Placental epithelial cell (primary cell): ENCODE measurements at places on chromosomes 11 and 22. TPM values are rescaled to one million over a fixed set of nuclear protein-coding genes. Genes with fewer than 3 reads are reported as not detected.

Gene MUC6
- total RNA-seq: not detected in 2 replicates

Gene LRRC75B
- 6.7 and 8.2 TPM in 2 replicates for total RNA-seq

Gene TMX2
- 49.9 and 57.9 TPM in 2 replicates for total RNA-seq

Gene TEX54
- not detected in 2 replicates for total RNA-seq

Gene ELF5
- not detected in 2 replicates for total RNA-seq

Gene BATF2
- not detected in 2 replicates for total RNA-seq

Gene FDXACB1
- 2.2 and 3.1 TPM in 2 replicates for total RNA-seq

Gene MTMR2
- total RNA-seq: 17.3 and 35.0 TPM in 2 replicates

Gene CLDN5
- total RNA-seq: not detected in 2 replicates

Gene CCDC157
- 3.5 and 8.0 TPM in 2 replicates for total RNA-seq

Gene CDKN1C
- total RNA-seq: 139 and 259 TPM in 2 replicates

Gene ACCSL
- total RNA-seq: not detected in 2 replicates

Gene MYEOV
- not detected in 2 replicates for total RNA-seq

Gene OR51I1
- not detected in 2 replicates for total RNA-seq

Gene CDPF1
- total RNA-seq: 12.7 and 14.5 TPM in 2 replicates

Gene SLCO2B1
- total RNA-seq: under 0.01 TPM in 1 of 2 replicates, not detected in the other

Gene P2RY2
- 9.0 and 16.3 TPM in 2 replicates for total RNA-seq

Gene AKIP1
- total RNA-seq: 35.7 and 42.6 TPM in 2 replicates

Gene LTO1
- total RNA-seq: 17.3 and 19.4 TPM in 2 replicates

Gene OR2AG2
- 0.11 and 0.39 TPM in 2 replicates for total RNA-seq

Gene FGF4
- total RNA-seq: not detected in 2 replicates

Gene PYGM
- 0.22 and 0.39 TPM in 2 replicates for total RNA-seq

Gene XKR3
- not detected in 2 replicates for total RNA-seq

Gene PNPLA3
- total RNA-seq: 0.39 and 0.98 TPM in 2 replicates

Gene CHRDL2
- not detected in 2 replicates for total RNA-seq

Gene IL18
- total RNA-seq: 1.1 and 1.6 TPM in 2 replicates

Gene NNMT
- total RNA-seq: 3.1 and 4.0 TPM in 2 replicates

Gene CARD10
- 16.5 TPM in 2 replicates for total RNA-seq

Gene BSCL2
- total RNA-seq: 72.6 and 84.4 TPM in 2 replicates

Gene DENND5A
- 79.4 and 112 TPM in 2 replicates for total RNA-seq

Gene SGSM1
- total RNA-seq: 0.65 and 1.2 TPM in 2 replicates

Gene DTX4
- 9.0 and 16.1 TPM in 2 replicates for total RNA-seq

Gene KCNK4
- under 0.01 TPM in 1 of 2 replicates, not detected in the other for total RNA-seq

Gene POU2AF2
- total RNA-seq: not detected in 2 replicates

Gene RAB3IL1
- 0.79 TPM in 1 of 2 replicates, not detected in the other for total RNA-seq

Gene ACR
- not detected in 2 replicates for total RNA-seq

Gene FBLN1
- total RNA-seq: 91.5 and 121 TPM in 2 replicates

Gene BTG4
- 0.22 and 0.39 TPM in 2 replicates for total RNA-seq

Gene KIF18A
- total RNA-seq: 3.1 and 4.0 TPM in 2 replicates
